AG08396 (cell line): ENCODE measurements at places on chromosomes 11 and 22.

GRCh38 chr11:27201454-27202302 lies 161.1 kb downstream of the BBOX1 start:
- DNase-seq, result peak; percentile 37

GRCh38 chr11:76626921-76627401 lies 43.6 kb downstream of the LRRC32 start:
- no peak for DNase-seq

- no peak for DNase-seq
Observed at GRCh38 chr11:70466154-70466553, 67.8 kb downstream of the CTTN start.

DNA sequence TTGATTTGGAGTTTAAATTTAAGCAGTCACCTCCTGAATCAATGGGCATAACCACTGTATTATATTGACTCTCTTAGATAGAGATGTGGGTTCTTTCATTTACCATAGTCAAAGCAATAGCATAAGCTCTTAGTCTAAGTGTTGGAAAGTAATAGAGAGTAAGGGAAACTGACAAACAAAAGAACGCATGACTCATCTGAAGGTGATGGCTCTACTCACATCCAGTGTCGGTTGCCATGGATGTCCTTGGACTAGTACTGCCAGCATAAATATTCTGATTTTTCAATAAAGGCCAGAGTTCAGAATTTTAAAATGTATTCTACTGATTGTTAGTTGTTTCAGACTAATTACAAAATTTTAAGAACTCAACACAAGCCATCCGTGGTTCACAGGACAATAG lies 444.9 kb upstream of the DDI1 start:
- no peak for DNase-seq

GRCh38 chr22:46613606-46614021 lies 6.6 kb upstream of the GRAMD4 start:
- DNase-seq, result no peak

- peak; percentile 67 for DNase-seq
Observed at GRCh38 chr22:36301384-36301828, 48.5 kb downstream of the APOL1 start.

DNA sequence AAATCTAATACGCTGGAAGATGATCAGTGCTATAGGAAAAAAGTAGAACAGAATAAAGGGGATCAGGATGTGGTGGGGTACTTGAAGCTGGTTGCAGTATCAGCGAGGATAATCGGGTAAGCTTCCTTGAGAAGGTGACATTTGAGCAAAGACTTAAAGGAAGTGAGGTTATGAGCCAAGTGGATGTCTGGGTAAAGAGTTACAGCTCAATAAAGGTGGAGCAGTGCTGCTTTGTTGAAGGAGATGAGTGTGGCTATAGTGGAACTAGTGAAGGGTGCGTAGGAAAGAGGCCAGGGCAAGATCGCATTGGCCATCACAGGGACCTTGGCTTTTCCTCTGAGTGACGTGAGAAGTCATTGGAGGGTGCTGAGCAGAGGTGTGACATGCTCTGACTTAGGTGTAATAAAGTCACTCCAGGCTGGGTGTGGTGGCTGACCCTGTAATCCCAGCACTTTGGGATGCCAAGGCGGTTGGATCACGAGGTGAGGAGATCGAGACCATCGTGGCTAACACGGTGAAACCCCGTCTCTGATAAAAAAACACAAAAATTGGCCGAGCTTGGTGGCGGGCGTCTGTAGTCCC lies 2.3 kb upstream of the SYVN1 start:
- no peak for DNase-seq

- DNase-seq, result peak; percentile 51
Observed at GRCh38 chr11:17544181-17544622, at the start of gene USH1C. Gene USH1C, minus strand, starts transcription at chr11:17544416. Its CDS starts 109 bp downstream, at chr11:17544307.
